CD8-positive, alpha-beta memory T cell (primary cell): ENCODE measurements at places on chromosomes 1 and 21. TPM values are rescaled to one million over a fixed set of nuclear protein-coding genes. Genes with fewer than 3 reads are reported as not detected.

The KLHDC8A gene
- not detected for polyA plus RNA-seq

The SPTA1 gene
- polyA plus RNA-seq, result not detected

The RAB3B gene
- 0.01 TPM for polyA plus RNA-seq

DNA sequence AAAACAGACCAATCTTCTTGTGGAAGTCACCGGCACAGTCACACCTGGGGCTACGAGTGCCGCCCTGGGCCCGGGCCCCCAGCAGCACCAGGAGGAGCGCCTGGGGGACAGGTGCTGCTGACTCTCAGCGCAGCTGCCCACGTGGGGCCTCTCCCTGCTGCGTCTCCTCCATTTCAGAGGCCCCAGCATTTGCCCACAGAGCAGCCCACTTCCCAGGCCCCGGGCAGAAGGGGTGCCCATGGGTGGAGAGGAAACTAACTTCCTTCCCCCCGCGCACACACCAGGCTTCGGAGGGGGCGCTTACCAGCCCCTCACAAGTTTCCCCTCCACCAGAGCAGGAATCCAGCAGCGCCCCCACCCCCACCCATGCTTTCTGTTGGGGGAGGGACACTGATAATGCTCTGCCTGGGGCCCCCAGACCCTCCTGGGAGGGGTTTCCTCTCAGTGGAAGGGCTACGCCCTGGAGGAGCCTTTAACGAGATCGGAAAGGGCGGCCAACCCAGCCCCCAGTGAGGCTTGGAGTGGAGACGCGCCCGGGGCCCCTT, 440 bp downstream of the TNFRSF25 start:
- peaks cover 53% of the 10 kb centered on the region for H3K4me1 ChIP-seq
- peak overlapping the region; percentile 75 for H3K27ac ChIP-seq
- peaks cover 16% of the 10 kb centered on the region for H3K36me3 ChIP-seq
- peak overlapping the region; percentile 81 for H3K4me3 ChIP-seq
- no peaks in the 10 kb centered on the region for H3K27me3 ChIP-seq
- DNase-seq, result peak; percentile 26

DNA sequence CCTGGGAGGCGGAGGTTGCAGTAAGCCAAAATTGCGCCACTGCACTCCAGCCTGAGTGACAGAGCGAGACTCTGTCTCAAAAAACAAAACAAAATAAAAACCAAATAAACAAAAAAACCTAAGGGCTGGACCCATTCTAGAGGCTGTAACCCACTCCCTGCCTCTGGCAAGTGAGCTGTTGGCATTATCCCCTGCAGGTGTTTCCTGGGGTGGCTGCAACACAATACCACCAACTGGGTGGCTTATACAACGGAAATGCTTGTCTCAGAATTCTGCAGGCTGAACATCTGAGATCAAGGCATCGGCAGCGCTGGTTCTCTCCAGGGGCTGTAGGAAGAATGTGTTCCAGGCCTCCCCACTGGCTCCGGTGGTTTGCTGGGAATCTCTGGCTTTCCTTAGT, 15.2 kb downstream of the LRRC38 start:
- DNase-seq, result no peak
- no peak overlapping the region for H3K4me3 ChIP-seq
- no peaks in the 10 kb centered on the region for H3K4me1 ChIP-seq
- H3K27ac ChIP-seq, result no peak overlapping the region
- no peaks in the 10 kb centered on the region for H3K36me3 ChIP-seq

DNA sequence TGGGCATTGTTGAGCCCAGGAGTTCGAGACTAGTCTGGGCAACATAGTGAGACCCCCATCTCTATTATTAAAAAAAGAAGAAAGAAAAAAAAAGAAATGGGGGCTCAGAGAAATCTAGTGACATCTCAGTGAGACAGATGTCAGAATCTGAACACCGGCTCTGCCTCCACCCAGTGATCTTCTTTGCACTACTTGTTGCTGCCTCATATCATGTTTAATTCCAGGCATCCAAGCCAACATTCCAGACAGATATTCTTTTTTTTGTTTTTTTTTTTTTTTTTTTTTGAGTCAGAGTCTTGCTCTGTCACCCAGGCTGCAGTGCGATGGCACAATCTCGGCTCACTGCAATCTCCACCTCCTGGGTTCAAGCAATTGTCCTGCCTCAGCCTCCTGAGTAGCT, 5.0 kb upstream of the ARL8A start:
- no peak for DNase-seq
- H3K27me3 ChIP-seq, result no peaks in the 10 kb centered on the region
- H3K4me1 ChIP-seq, result peaks cover 7% of the 10 kb centered on the region
- H3K4me3 ChIP-seq, result no peak overlapping the region

DNA sequence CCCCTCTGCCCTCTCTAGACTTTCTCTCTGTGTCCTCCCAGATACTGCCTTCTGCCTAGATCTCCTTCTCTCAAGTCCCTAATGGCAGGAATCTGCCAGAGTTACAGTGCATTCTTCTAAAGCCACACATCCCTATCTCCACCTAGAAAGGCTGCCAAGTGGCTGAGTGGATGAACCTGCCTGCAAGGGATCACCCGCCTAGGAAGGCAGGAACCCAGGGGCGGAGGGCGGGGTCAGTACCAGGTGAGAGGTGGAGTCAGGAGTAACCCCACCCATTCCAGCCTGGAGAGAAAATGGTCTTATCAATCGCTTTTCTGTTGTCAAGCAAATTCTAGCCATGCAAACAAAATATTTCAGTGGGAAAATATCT, 60.8 kb downstream of the BCAR3 start:
- no peak overlapping the region for H3K4me3 ChIP-seq
- no peaks in the 10 kb centered on the region for H3K36me3 ChIP-seq
- H3K27me3 ChIP-seq, result no peaks in the 10 kb centered on the region
- peaks cover under 1% of the 10 kb centered on the region for H3K4me1 ChIP-seq
- H3K27ac ChIP-seq, result no peak overlapping the region
